Effector CD8-positive, alpha-beta T cell (primary cell): ENCODE measurements at places on chromosomes 12 and 14.

- no peak for DNase-seq
Measured at GRCh38 chr14:28012629-28013415, 753.8 kb upstream of the FOXG1 start.

- no peak for DNase-seq
Measured at GRCh38 chr14:45678163-45678562, 425.2 kb upstream of the MIS18BP1 start.

DNA sequence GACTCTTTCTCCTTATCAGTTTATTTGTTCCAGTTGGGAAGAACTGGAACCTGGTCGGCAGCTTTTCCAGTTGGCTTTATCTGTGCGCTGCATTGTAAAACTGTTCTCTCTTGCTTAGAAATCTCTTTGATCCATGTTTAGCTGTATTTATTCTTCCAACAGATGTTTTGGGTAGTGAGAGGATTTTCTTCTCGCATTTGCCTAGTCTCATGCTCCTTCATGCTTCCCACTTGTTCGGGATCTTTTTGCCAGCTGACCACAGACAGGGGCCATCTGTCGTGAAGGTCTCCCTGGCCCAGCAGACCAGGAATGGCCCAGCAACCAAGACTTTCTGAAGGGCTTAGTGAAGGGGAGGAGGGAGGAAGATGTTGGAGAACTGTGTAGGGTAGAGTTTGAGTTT, 21.6 kb downstream of the NTF3 start:
- DNase-seq: no peak

DNA sequence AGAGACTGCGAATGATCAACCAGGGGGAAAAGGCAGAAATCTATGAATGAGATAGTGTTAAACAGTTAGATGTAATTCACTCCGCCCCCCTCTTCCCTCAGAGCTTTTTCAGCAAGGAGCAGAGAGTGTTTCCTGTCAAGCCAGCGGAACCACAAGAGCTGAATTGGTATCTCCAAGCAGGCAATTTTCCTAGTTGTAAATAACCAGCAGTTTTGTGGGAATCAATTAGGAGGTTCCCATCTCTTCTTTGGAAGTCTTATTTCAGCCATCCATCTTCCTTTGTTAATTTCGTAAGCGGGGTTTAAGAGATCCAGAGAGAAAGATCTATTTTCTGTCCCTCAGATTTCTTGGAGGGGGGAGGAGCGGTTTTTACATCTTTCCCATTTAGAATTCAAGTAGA, 178.0 kb downstream of the FOXN3 start:
- DNase-seq: no peak

DNA sequence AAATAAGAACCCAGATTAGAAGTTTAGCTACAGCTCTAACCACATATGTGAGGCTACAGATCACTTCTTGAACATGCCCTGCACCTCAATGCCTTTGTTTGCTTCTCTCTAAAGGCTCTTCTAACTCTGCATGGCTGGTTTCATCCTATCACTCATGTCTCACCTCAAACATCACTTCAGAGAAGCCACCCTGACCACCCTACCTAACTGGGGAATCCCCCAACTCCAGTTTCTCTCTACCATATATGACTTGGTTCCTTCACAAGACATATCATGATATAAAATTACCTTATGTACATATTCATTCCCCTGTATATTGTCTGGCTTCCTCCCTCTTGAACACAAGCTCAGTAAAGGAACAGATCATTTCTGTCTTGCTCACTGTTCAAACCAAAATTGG, 250.2 kb upstream of the GRIP1 start:
- DNase-seq: no peak

DNA sequence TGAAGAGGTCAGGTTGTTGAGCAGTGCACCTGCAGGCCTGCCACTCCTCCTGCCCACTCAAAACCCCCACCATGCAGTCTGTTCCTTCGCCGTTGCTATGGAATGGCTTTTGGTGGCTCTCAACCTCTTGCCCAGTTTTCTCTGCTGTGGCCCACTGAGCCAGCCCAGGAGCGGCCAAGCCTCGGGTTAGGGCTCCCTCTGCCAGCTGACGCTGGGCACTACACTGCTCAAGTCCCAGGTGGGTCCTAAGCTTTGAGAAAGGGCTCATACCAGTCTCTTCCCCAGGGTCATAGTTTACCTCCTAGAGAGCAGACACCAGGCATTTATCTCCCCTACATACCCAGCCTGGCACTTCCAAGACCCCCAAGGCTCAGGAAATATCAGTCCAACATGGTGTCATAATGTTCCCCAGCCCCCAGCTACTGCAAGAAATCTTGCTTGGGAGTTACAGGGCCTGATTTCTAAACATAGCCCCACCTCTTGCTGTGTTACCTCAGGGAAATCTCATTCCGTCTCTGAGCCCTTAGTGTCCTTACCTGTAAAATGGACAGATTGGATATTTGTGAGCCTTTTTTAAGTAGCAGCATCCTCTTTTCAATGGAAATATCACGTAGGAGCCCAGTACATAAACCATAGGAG, 59.4 kb downstream of the TSPAN11 start:
- no peak for DNase-seq

DNA sequence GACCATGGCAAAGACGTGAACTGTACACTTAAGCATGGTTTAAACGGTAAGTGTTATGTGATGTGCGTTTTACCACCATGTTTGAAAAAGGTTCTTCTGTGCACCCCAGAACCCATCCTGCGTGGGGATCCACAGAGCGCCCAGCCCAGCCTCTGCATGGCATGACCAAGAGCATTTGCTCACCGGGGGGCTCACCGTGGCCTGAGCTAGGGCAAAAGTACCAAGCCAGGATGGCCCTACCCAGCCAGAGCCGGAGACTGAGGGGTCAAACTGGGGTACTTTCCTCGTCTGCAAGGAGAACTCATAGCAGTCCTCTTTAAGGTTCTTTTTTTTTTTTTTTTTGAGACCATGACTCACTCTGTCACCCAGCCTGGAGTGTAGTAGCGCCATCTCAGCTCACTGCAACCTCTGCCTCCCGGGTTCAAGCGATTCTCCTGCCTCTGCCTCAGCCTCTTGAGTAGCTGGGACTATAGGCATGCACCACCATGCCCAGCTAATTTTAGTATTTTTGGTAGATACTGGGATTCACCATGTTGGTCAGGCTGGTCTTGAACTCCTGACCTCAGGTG, 16.4 kb upstream of the ANKRD9 start:
- no peak for DNase-seq

DNA sequence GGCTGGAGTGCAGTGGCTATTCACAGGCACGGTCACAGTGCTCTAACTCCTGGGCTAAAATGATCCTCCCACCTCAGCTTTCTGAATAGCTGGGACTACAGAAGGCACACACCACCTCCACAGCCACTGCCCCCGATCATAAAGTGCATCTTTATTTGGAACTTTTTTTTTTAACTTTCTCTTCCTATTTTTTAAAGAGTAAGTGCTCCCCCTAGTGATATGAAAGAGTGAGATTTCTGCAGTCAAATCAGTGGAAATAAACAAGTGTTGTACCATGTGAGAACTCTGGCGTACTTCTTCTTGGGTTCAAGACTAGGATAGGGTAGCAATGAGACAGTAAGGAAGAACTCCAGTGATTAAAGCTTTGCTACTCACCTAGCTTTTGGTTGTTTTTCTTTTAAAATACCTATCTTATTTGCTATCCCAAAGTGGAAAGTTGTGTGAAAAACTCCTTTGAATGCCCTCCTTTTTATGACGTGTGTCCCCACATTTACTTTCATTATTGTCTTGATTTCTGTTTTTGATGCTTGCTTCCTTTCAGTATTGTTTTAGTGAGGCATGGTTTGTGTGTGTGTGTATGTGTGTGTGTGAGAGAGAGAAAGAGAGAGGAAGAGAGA, 6.6 kb downstream of the PPP4R4 start:
- DNase-seq: no peak

- DNase-seq: no peak
Measured at GRCh38 chr14:33728010-33728498, 222.8 kb downstream of the EGLN3 start.

- DNase-seq: no peak
Measured at GRCh38 chr12:109020146-109020795, 597 bp downstream of the SVOP start.

- DNase-seq: peak; percentile 22
Measured at GRCh38 chr14:51093371-51094281, 1.3 kb downstream of the TRIM9 start.

DNA sequence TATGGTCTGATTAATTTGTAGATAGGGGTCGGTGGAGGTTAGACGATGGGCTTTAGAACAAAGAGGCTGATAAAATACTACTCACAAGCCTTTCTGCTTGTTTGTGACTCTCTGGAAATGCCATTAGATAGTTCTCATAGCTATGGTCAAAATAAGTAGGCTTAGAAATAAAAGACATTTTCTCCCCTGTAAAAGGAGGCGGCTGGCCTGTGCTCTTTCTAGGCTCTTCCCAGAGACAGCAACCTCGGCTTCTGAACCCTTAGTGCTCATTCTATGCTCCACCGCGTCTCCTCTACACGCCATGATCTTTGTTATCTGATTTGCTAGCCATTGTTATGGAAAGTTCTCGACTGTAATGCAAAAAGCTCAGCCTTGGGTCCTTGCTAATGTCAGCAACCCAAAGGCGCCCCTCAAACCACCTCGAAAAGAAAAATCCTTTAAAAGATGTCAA, 64.5 kb downstream of the CRADD start:
- no peak for DNase-seq

- no peak for DNase-seq
Measured at GRCh38 chr12:108838194-108839017, 19.0 kb downstream of the SSH1 start.

GRCh38 chr14:69625299-69626131, 14.1 kb downstream of the SUSD6 start:
- DNase-seq: peak; percentile 30

- DNase-seq: no peak
Measured at GRCh38 chr12:96094201-96094600, 58.8 kb upstream of the LTA4H start.

DNA sequence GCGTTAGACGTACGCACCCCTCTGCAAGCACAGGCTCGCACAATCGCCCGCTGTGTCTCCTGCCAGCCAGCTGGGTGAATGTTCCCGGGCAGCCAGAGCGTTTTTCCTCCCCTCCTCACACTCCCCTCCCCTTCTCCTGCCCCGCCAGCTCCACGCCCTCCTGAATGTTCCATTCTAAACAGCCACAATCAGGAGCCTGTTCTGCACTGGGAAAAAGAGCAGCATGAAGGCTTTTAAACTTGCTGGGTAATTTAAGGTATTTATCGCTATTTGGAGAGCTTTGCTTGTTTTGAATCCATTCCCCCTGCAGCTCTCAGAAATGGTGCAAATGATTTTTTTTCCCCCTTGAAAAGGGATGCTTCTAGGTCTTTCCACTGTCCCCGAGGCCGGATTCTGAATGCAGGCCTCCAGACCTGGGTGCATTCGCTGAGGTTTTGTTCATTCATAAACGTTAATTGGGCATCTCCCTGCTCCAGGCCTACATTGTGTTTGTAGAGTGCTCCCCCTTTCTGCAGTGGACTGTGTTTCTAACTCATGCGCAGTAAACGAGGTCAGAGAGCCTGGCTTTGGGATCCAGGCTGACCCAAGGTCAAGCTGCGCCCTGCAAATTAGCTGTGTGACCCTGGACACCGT, 212.5 kb downstream of the CHST11 start:
- no peak for DNase-seq

- no peak for DNase-seq
Measured at GRCh38 chr12:50085615-50086072, 502 bp downstream of the SMARCD1 start.

DNA sequence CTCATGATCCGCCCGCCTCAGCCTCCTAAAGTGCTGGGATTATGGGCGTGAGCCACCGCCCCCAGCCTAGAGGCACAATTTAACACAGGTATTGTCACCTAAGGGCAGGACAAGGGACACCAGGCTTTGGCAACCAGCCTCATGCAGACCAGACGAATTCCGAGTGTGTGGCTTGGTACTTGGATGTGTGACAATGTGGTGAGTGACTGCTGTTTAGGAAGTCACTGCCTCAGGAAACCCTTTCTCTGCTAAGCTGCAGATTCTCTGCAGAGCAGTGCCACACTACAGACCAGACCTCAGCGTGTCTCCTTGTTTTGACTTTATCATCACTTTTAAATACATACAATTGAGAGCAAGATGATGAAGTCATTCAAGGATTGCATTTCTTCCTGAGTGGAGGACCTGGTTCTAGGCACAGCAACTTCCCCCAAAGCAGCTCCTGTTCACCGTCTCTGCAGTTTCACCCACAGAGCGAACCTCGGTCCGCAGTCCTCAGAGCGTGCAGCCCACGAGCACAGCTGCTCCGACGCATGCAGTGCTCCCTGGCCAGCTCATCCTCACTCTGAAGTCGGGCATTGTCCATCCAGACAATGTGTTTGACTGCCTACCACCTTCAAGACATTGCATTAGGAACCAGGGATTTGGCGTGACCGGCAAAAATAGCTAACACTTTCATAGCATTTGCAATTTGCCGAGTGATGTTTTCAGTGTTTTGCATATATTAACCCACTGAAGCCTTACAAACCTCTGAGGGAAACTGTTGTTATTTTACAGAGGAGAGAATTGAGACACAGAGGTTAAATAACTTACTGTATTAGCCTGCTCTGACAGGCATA, 235.2 kb downstream of the CHST11 start:
- DNase-seq: no peak

DNA sequence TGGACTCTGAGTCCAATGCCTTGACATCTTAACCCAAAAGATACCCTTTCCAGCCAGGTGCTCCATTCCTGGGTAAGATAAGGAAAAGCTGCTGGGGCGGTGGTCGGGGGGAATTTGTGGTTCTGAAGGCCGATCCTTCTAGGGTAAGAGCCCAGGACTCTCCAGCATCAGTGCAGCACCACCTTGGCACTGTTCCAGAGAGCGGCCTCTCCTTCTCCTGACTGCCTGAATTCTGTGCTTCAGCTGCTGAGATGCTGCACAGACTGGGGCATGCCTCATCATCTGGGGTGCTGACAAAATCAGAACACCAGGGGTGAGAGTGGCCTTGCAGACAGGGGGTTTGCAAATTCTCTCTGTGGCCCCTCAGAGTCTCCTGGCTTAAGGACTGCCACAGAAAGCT, 87.5 kb downstream of the SPTB start:
- no peak for DNase-seq

- DNase-seq: no peak
Measured at GRCh38 chr12:80099259-80099658, at the start of gene OTOGL. TSS of gene OTOGL (plus strand) at chr12:80099537. CDS start at chr12:80209432, 109,895 bp downstream.

- no peak for DNase-seq
Measured at GRCh38 chr14:90274019-90274418, 17.7 kb downstream of the PSMC1 start.
